ENCODE measurements at places on chromosomes 2 and 18.

GRCh38 chr18:47677952-47678351, 252.5 kb downstream of the SMAD2 start:
- DNase-seq = no peak
- H3K36me3 ChIP-seq = no peaks in the 10 kb centered on the region
- H3K27ac ChIP-seq = no peak overlapping the region
- no peaks in the 10 kb centered on the region for H3K4me1 ChIP-seq
- no peak overlapping the region for H3K4me3 ChIP-seq

- no peak overlapping the region for H3K4me3 ChIP-seq
- H3K36me3 ChIP-seq = no peaks in the 10 kb centered on the region
- H3K27me3 ChIP-seq = no peaks in the 10 kb centered on the region
- peak; percentile 94 for DNase-seq
Measured at GRCh38 chr2:18950361-18950851, 361.0 kb upstream of the NT5C1B start.

- no peak overlapping the region for H3K27ac ChIP-seq
- no peak overlapping the region for H3K4me3 ChIP-seq
- DNase-seq = no peak
- peaks cover 7% of the 10 kb centered on the region for H3K27me3 ChIP-seq
- no peaks in the 10 kb centered on the region for H3K4me1 ChIP-seq
Measured at GRCh38 chr2:107062599-107063220, 176.7 kb upstream of the ST6GAL2 start.

DNA sequence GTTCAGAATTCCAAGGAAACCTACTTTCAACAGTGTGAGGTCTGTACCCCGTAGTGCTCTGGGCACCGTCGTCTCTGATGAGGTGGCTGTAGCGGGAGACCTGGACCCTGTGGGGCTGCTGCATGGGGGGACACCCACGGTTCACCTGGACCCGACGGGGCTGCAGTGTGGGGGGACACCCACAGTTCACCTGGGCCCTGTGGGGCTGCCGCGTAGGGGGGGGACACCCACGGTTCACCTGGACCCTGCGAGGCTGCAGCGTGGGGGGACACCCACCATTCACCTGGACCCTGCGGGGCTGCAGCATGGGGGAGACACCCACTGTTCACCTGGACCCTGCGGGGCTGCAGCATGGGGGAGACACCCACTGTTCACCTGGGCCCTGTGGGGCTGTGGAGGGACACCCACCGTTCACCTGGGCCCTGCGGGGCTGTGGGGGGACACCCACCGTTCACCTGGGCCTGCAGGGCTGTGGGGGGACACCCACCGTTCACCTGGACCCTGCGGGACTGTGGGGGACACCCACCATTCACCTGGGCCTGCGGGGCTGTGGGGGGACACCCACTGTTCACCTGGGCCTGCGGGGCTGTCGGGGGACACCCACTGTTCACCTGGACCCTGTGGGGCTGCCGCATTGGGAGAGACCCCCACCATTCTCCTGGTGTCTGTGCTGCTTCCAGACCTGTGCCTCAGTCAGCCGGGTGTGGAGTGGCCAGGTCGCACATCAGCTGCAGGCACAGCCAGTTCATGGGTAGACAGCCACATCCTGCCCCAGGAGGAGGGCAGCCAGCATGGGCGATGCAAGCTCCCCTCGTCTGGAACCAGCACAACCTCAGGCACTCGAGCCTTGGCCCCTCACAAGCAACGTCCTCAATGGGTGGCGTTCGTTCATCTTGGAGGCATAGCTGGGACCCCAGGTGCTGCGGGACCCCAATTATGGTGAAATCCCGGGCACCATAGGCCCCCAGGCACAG, 114.5 kb downstream of the TMEM18 start:
- no peaks in the 10 kb centered on the region for H3K4me1 ChIP-seq
- no peaks in the 10 kb centered on the region for H3K27me3 ChIP-seq
- no peak overlapping the region for H3K4me3 ChIP-seq
- no peak overlapping the region for H3K27ac ChIP-seq
- H3K36me3 ChIP-seq = no peaks in the 10 kb centered on the region

DNA sequence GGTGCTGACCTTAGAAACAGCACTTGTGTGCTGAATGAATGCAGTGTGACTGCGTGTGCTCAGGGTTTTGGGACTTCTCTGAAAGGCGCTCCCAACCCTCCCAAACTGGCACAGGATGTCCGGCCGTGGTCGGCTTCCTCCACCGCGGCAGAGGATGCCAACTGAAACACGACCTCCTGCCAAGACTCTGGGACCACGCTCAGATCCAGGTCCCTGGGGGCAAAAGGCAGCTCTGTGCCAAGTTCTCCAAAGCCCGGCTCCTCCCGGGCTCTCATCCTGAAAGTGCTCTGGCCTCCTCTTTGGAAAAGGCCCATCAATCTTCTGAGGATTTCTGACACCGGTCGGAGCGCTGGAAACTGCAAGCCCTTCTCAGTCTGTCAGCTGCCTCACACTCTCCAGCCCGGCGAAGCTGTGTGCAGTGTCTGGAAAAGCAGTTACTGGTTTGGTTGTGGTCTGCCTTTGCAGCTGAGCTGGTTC, 32.3 kb upstream of the ZBTB7C start:
- DNase-seq = no peak
- H3K4me3 ChIP-seq = peak overlapping the region; percentile 45
- H3K36me3 ChIP-seq = no peaks in the 10 kb centered on the region
- peaks cover 19% of the 10 kb centered on the region for H3K4me1 ChIP-seq

GRCh38 chr2:152456262-152456661, 121.3 kb downstream of the FMNL2 start:
- no peaks in the 10 kb centered on the region for H3K36me3 ChIP-seq
- no peak overlapping the region for H3K27ac ChIP-seq
- no peak overlapping the region for H3K4me3 ChIP-seq
- H3K4me1 ChIP-seq = no peaks in the 10 kb centered on the region

DNA sequence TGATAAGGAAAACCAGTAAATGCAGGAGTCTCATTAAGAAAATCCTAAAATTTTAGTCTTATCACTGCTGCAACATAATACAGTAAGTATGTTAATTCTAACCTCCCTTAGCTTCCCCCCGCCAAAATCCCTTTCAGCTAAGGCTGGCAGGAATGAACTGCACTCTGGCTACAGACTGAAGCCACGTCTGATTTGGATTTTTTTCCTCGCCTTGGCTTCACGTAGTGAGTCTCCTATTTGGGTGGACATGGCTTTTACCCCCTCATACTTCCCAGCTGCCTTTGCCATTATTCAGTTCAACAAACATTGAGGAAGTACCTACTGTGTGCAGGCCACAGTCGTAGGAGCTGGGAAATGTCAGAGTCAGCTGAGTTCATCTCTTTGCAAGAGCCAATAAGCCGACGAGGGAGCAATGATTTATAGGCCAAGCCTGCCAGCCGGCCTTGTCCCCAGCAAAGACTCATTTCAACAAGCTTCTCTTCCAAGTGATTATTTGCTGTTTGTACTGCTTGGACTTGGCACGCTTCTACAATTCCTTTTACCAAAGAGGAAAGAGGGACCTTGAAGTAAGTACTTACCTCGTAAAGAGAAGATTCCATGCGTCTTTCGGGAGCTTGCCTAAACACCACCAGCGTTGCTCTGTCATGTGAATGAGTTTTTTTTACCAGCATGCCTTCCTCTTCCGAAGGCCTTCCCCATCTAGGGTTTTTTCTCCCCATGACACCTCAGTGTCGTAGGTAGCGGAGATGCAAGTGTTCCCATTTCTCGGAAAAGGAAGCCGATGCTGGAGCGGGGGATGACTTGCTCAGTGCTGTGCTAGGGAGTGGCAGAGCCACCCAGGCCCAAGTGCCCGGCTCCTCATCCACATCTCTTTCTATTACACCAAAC, 138.6 kb downstream of the KLHL29 start:
- H3K4me3 ChIP-seq = no peak overlapping the region
- peaks cover 14% of the 10 kb centered on the region for H3K4me1 ChIP-seq
- no peaks in the 10 kb centered on the region for H3K27me3 ChIP-seq
- H3K36me3 ChIP-seq = no peaks in the 10 kb centered on the region

DNA sequence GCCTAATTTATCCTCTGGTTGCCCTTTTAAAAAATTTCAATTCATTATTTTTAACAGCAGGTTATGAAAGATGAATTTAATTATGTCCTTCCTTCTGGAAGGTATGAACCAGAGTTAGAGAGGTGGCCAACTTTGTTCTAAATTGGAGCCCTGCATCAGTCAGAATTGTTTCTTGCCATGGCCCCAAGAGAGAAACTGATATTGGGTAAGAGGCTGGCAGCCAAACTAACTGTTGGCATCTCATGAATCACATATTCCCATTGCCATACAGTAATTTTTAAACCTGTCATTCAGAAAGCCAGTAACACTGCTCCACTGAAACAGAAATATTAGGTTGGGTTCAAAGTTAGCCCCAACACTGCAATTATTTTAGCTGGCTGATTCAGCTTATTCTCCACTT, 67.4 kb downstream of the SMAD2 start:
- H3K36me3 ChIP-seq = peaks cover 11% of the 10 kb centered on the region
- no peaks in the 10 kb centered on the region for H3K4me1 ChIP-seq
- H3K4me3 ChIP-seq = no peak overlapping the region
- no peaks in the 10 kb centered on the region for H3K27me3 ChIP-seq

Data from osteoblast (primary cell).